ENCODE measurements at places on chromosomes 2 and 18. TPM values are rescaled to one million over a fixed set of nuclear protein-coding genes. Genes with fewer than 3 reads are reported as not detected.

- no peak for DNase-seq
These were observed at the start of gene KCNIP3 for GRCh38 chr2:95296880-95297487. KCNIP3 (plus strand) TSS chr2:95297347; CDS start chr2:95297439, 92 bp downstream.

DNA sequence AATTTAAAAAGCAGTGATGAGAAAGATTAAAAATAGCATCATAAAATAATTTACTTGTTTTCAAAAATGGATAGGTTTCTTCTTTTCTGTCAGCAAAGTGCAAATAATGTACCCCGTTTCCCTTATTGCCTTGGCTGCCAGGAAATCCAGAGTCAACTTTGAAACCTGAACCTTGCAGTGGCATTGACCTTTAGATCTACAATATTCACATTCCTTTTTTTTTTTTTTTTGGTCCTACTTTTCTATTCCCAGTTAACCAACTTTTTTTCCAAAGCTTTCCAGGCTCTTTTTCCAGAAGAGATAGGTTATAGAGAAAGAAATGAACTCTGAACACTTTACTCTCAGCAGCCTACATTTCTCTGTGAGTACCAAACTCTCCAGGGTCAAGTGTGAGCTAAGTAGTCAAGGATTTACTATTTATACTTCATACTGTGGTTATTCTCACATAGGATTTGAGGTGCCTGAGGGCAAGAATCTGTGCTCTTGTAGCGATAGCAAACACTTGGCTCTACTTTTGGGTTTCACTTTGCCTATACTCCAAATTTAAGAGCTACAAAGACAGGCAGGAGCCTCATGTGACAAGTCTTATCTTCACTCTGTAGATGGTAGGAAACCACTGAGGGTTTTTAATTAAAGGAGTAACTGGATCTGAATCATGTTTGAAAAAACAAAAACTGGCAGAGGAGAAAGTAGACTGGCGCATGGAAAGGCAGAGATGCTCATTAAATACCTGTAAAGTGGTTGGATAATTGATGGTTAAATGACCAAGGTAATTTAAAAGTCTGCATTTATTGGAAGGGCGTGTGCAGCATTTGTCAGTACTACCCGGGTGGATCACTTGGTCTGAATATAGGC, 63.2 kb upstream of the TMEM17 start:
- DNase-seq = no peak

The SPHKAP gene
- polyA plus RNA-seq = 0.50 TPM

The SLC4A5 gene
- polyA plus RNA-seq = 0.16 TPM

- no peak for DNase-seq
These were observed 676.5 kb upstream of the FSHR start for GRCh38 chr2:49830846-49831245.

- no peak for DNase-seq
These were observed 66.7 kb downstream of the PDE1A start for GRCh38 chr2:182359990-182360662.

Measured in BJ (cell line).